MG63 (cell line): ENCODE measurements at places on chromosomes 4 and X.

DNA sequence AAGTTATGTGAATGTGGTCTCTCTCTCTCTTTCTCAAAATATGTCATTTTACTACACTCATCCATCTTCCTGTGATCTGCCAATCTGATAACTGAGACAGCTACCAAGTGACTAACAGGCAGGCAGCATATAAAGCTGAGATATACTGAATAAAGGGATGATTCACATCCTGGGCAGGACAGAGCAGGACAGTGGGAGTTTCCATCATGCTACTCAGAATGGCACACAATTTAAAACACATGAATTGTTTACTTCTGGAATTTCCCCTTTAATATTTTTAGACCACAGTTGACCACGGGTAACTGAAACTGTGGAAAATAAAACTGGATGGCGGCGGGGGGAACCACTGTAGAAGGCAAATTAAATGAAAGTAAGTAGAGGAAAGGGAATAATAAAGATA lies 58.6 kb upstream of the DCTD start:
- DNase-seq = peak; percentile 59

GRCh38 chr4:103410386-103410785 lies 212.2 kb upstream of the CENPE start:
- DNase-seq = no peak

DNA sequence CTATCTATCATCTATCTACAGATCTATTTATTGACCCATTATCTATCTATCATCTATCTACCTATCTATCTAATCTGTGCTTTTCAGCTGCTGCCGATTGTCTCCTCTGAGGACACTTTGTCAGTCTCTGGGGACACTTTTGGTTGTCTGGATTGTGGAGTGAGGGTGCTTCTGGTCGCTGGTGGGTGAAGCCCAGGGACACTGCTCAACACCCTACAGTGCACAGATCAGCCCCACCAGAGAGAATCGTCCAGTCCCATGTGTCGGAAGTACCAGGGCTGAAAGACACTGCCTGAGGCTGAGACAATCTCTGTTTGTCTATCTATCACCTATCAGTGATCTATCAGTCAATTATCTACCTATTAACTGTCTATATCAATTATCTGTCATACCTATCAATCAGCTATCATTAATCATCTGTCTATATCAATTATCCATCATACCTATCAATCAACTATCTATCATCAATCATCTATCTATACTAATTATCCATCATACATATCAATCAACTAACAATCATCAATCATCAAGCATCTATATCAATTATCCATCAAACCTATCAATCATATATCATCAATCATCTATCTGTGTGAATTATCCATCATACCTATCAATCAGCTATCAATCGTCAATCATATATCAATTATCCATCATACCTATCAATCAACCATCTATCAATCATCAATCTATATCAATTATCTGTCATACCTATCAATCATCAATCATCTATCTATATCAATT lies 70.0 kb upstream of the PPP2R3B start:
- no peak for DNase-seq

DNA sequence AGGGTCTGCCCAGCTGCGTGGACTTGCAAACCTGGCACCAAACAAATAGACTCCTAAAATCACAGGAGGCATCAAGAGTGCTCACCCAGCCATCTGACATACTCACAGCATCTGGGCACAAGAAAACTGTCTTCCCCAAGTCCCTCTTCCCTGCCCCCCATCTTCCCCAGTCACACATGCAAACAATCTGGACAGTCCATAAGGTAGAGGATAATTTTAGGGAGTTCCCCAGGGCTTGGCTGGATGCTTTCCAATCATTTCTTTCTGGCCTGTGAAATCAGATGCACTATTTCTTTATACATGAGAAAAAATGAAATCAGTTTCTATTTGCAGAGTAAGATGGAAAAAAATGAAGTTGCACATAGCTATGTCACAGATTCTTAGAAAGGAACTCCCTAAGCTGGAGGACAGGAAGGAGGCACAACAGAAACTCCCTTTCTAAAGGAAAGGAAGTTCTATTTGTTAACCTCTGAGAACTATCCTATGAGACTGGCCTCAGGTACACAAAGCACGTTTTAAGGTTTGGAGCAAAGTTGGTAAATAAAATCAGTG lies 342.3 kb downstream of the HNRNPD start:
- DNase-seq = no peak

- DNase-seq = no peak
Observed at GRCh38 chr4:188297873-188298272, 158.6 kb downstream of the TRIML1 start.

GRCh38 chrX:7574325-7574724 lies 268.6 kb upstream of the VCX start:
- DNase-seq = no peak

GRCh38 chr4:8907596-8908205 lies 36.1 kb upstream of the HMX1 start:
- DNase-seq = no peak

- DNase-seq = peak; percentile 43
Observed at GRCh38 chrX:15749642-15750610, 11.9 kb downstream of the CA5B start.

DNA sequence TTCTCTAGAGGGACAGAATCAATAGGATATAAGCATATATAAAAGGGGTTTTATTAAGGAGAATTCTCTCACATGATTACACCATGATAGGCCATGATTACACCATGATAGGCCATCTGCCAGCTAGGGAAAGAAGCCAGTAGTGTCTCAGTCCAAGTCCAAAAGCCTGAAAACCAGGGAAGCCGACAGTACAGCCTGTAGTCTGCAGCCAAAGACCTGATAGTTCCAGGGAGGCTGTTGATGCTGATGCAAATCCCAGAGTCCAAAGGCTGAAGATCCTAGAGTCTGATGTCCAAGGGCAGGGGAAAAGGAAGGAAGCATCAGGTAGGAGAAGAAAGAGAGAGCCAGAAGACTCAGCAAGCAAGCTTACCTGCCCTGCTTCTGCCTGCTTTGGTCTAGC lies 411.3 kb upstream of the EMCN start:
- no peak for DNase-seq

DNA sequence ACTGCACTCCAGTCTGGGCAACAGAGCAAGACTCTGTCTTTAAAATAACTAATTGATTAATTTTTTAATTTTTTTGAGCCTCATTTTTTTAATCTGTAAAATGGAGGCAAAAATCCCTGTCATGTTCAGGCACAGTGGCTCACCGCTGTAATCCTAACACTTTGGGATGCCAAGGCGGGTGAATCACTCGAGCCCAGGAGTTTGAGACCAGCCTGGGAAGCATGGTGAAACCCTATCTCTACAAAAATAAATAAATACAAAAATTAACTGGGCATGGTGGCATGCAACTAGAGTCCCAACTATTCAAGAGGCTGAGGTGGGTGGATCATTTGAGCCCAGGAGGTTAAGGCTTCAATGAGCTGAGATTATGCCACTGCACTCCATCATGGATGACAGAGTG lies 15.4 kb downstream of the AMTN start:
- DNase-seq = peak; percentile 43

- no peak for DNase-seq
Observed at GRCh38 chr4:164402554-164402953, 351.4 kb upstream of the SMIM31 start.

DNA sequence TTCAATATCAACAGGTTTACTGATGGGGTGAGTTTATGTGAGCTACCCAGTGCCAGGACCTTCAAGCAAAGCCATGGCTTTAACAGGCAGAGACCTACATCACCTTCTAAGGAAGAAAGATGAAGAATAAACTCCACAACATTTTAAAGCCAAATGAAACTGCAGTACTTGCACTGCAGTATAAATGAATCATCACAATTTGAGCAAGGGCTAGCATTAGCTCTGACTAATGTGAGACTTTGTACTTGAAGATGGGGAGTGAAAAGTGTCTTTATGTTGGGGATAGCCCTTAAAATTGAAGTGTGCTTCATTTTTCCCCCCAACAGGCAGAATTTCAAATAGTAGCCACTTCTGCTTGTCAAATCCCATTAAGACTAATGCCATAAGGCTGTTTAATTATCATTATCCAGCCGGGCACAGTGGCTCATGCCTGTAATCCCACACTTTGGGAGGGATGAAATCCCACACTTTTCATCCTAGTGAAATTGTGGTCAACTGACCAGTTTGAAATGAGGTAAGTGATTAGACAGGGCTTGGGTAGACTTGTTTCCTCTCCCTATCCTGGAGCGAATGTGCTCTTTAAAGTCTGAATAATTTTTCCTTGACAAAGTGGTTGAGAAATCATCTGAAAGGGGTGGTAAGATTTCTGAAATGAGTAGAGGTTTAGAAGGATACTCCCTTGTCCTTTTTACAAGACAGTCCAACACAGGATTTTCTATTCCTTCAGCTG lies 27.2 kb upstream of the GPR34 start:
- no peak for DNase-seq

DNA sequence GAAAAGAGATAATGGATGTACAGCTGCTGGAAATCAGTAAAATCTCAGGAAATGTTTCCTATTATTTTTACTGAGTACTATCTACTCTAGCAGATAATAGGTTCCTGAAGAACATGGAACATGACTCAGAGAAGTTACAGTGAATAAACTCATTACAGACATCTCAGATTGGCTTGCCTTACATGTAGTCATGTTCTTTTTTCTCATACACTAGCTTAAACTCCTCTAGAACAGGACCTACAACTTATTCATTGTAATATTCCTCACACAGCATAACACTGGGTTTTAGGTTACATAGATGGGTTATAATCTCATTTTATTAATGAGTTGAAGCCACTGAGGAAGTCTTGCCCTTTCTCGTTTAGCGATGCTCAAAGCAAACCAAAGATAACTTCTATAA lies 86.9 kb upstream of the BMP2K start:
- no peak for DNase-seq

DNA sequence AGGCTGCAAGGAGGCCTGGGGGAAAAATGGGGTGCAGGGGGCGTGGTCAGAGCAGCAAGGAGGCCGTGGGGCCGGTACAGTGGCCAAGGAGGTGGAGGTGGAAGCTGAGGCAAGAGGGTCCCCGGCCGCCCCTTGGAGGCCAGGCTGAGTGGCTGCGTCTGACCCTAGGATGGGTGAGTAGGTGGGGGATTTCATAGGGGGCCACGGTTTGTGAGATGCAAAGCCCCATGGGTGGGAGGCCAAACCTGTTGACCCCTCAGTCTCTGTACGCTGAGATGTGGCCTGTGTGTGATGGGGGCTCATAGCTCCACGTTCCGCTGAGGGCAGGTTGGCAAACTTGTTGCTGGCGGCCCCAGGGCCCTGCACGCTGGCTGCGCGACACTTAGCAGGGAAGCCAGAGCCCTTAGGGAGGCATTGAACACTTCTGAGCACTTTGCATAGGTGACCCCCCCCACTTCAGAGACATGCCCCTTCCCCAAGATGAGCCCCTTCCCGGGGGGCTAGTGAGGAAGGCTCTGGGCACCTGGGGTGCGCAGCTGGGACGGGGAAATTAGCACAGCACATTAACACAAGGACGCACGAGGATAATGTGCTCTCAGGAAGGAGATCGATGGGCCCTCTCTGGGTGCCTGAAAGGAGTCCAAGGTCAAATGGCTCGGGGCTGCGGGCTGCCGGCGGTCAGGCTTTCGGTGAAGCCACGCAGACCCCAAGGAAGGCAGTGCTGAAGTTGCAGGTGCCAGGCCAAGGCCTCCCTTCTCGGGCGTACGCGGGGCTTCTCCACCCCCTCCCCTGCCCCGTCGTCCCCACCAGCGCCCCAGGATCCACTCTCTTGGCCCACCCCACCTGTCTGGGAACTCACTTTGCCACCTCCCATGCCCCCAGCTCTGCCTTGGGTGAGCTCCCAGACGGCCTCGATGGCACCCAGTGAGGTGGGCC lies 107.4 kb downstream of the HMX1 start:
- DNase-seq = no peak

- DNase-seq = peak; percentile 71
Observed at GRCh38 chr4:41256740-41257256, at the start of gene UCHL1. Gene UCHL1 (plus strand): TSS chr4:41256928. CDS start chr4:41256977, 49 bp downstream.

DNA sequence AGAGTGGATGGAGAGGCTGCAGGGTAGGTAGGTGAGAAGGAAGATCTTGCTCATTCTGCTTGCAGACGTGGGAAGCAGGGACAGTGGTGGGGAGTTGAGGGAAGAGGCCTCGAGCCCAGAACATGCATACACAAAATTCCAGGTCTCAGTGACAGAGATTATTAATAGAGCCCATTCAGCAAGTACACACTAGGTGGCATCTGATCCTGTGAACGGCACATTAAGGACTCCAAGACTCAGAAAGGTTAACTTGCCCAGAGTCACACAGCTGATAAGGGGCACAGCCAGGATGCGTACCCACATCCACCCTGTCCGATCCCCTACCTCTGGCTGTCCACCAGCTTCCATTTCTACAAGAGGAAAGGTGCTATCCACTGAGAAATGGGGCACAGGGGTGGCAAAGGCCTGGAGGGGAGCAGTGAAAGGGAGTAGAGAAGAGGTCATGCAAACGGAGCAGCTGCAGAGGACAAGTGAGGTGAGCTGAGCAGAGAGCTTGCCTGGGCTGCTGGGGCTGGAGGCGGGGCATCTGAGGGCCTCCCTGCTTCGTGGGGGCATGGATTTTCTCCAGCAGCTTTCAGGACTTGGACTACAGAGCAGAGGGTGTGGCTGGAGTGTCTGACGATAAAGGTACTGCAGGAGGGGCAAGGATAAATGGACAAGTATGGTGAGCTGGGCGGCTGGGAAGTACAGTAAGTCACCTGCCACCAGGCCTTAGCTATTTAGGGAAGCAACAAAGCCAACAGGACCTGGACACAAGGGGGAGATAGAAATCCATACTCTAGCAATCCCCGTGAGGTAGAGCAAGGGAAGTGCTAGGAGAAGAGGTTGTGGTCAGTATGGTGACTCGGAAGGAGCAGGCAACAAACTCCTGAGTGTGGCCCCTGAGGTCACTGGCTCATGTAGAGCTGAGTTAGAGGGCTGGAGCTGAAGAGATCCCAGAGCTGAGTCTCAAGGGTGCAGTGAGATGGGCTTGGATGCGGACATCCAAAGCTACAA lies 11.2 kb downstream of the IDS start:
- no peak for DNase-seq
